ENCODE measurements at places on chromosomes 2 and 18. TPM values are rescaled to one million over a fixed set of nuclear protein-coding genes. Genes with fewer than 3 reads are reported as not detected.

GRCh38 chr18:8001711-8002301 is 434.7 kb downstream of the PTPRM start:
- no peak for DNase-seq

GRCh38 chr2:232920055-232920454 is 50.0 kb downstream of the SNORC start:
- no peak for DNase-seq

DNA sequence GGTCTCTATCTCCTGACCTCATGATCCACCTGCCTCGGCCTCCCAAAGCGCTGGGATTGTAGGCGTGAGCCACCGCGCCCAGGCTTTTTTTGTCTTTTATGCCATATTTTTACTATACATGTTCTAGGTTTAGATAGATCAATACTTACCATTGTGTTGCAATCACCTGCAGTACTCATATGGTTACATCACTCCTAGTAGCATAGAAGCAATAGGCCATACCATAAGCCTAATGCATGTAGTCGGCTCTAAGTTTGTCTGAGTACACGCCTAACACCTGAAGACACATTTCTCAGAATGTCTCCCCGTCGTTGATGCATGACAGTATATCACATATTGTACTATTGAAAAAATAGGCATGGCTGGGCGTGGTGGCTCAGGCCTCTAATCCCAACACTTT is 27.1 kb upstream of the TGIF1 start:
- no peak for DNase-seq

DNA sequence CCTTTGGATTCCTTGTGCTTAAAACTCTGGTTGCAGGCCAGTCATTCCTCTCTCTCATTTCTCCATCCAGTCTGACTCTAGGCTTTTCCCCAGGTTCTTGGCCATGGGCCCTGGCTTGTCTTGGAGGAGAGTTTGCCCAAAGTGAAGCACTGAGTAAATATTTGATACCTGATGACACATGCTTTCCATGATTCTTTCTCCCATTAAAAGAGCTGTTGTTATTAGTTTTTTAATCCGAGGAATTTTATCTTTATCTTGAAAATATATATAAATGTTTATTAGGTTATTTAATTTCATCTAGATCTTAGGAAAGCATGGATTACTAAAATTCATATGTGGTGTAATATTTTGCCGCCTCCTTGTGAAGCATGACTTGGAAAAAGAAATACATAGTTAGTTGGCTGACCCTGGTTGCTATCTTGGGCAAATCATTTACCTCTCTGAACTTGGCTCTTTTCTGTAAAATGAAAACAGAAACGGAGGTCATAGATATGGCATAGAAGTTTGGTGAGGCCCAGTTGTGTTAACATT is 650.1 kb downstream of the SLC4A3 start:
- DNase-seq = no peak

DNA sequence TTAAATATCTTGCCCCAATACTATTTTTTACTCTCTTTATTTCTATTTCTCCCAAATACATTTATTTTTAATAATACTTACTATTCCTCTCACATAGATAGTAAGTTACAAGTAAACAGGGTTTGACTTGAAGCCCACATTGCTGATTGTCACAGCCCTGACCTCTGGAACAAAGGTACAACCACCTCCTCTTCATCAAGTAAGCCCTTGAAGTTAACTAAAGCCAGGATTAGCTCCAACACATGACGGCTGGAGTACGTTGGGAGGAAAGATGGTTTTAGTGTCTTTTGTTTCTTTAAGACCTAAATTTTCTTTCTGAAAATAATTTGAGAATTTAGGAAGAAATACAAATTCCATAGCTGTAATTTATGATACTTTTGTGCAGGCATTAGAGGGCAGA is 949 bp downstream of the MYOM1 start:
- DNase-seq = no peak

Gene CD28
- 285 TPM for total RNA-seq

Gene COL5A2
- 0.83 TPM for total RNA-seq

Gene NOL4
- total RNA-seq = not detected

Gene PFN4
- total RNA-seq = 0.40 TPM

GRCh38 chr18:23108496-23108895 is 26.8 kb upstream of the CABLES1 start:
- no peak for DNase-seq

- DNase-seq = no peak
Observed at GRCh38 chr2:127670055-127670956, 5.0 kb downstream of the LIMS2 start.

DNA sequence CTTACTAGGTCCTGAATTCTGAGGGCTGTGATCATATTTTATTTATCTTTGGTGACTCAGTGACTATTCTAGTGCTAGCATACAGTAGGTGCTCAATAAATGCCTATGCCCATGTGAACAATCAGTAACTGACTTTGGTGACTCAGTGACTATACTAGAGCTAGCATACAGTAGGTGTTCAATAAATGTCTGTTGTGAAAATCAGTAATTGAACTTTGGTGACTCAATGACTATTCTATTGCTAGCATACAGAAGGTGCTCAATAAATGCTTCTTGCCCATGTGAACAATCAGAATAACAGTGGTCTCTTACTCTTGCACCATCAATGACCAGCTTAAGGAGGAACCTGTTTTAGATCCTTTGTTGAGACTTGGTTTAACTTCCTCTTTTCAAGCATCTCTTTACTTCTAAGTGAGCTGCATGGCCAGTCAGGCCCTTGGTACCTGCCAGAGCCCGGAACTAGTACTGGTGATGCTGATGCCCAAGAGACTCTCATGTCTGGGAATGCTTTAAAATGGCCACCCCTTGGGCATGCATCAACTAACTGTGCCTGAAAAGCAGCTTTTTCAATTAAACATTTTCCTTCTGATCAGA is 214.9 kb upstream of the SPRED2 start:
- DNase-seq = no peak

- DNase-seq = no peak
Observed at GRCh38 chr2:207408086-207408794, 121.5 kb upstream of the CREB1 start.

DNA sequence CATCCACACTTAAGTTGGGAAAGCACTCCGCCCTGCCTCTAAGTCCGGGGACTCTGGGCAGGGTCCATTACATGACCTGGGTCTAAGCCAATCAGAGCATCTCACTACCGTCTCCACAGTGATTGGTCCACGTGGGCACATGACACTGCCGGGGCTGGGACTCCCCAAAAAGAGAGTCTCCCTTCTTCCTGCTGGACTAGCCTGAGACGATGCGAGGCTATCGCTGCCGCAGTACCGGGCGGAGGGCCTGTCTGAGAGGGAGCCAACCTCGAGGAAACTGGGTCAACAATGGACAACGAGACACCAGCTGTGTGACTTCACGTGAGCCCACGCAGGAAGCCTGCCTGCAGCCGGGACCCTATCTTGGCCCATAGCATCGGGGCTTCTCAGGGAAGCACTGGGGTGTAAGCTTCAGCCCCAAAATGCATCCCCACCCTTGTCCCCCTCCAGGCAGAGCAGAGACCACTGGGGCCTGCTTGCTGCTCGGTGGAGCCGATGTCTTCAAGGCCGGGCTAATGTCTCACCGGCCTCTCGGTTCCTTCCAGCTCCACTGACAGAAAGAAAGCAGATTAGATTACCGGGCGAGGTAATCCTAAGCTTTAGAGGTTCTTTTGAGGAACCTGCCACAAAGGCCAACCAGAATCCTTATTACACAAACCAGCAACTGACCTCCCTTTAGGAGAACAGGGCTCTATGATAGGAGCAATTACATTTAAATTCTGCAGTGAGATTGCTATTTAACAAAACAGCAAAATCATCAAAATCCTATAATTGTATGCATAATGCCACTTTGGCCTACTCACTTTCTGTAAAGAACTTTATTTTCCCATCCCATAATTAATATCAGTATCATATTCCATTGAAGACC is 21.3 kb upstream of the COPS8 start:
- DNase-seq = no peak

Gene ARHGAP25
- total RNA-seq = 79.8 TPM

DNA sequence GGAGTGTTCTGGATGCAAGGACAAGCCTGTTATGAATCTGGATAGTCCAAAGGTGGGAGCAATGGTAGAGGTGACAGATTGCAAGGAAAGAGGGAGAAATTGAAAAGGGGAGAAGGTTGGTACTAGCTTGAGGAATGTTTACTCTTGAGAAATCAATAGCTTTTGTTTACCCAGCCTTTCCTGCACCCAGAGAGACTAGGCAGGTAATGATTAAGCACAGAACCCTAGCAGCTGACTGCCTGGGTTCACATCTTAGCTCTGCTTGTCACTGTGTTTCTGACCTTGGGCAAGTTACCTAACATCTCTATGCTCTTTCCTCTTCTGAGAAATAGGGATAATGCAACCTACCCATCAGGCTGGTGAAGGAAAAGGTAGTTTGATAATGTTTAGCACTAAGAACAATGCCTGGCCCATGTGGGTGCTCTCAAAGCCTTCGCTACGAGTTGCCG is 178.6 kb downstream of the MGAT5 start:
- no peak for DNase-seq

Gene ICA1L
- total RNA-seq = 6.0 TPM

DNA sequence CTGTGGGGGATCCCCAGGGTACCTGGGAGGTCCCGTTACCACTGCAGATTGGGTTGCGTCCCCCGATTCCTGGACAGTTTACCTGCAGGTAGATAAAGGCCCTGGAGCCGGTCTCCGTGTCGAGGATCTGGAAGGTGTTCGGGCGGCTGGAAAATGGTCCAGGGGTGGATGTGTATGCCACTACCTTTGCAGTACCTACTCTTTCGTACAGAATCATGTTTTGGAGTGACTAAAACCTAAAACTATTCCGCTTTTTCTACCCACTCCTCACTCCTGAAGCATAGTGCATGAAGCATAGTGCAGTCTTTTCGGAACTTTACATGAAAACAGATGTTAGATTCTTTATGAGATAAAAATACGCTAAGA is 418 bp downstream of the WDR75 start:
- no peak for DNase-seq

Data from activated CD4-positive, alpha-beta memory T cell treated with anti-CD3 and anti-CD28 coated beads for 36 hours (primary cell).